Mesendoderm (in vitro differentiated cells): ENCODE measurements at places on chromosomes 6 and 20.
A peak's percentile ranks its signal among the peaks of the same experiment; 100 is the strongest.

GRCh38 chr6:146770965-146771735 lies 172.4 kb downstream of the ADGB start:
- no peak for DNase-seq

- DNase-seq: no peak
Measured at GRCh38 chr6:43290905-43291355, 7.1 kb upstream of the SLC22A7 start.

GRCh38 chr6:80792151-80792550 lies 685.7 kb downstream of the BCKDHB start:
- DNase-seq: no peak

DNA sequence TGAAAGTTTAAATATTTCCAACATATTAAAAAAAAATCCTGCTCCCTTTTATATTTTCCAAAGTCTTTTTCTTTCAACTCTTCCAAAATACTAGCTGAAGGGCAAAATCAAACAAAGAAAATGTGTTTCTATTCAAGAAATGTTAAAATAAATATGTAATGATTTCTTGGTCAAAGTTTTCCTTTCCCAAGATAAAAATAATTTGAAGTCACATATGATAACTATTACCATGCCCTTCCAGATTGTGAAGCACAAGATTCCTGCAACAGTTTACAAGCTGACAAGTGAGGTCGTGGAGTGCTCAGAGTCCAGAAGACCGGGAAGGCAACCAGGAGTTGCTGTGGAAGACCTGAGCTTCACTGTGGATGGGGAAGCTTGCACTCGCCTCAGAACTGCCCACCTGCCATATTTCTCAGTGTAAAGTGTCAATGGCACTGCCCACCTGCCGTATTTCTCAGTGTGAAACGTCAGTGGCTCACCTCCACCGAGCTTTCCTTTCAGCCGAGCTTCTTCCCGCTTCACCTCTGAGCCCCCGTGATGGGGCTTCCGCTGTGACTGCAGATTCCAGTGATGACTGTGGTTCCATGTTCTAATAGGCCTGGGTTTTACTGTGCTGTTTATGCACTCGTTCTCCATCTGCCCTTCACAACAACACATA lies 160.5 kb downstream of the THBS2 start:
- DNase-seq: no peak

DNA sequence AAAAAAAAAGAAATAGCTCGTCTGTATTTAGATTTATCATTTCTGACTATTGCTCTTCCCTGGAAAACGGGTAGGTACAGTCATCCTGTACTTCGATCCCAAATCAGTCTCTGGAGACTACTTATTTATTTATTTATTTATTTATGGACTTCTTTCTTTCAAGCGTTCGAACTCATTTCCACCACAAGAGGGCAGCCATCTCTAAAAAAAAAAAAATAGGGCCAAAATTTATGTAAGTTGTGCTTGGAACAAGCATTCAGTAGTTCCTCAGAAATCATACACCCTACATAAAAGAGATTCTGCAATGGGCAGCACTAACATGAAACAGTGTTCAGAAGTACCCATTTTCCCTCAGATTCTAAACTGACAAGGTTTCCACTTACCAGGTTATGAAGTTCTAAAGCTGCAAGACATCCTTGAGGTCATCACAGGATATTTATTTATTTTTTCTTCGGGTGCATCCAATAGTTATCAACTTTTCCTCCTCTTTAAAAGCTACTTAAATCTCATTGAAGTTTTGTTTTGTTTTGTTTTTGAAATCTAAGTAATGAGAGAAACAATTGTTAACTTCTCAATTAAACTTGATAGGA lies 1.9 kb upstream of the BMP2 start:
- peak; percentile 69 for DNase-seq

DNA sequence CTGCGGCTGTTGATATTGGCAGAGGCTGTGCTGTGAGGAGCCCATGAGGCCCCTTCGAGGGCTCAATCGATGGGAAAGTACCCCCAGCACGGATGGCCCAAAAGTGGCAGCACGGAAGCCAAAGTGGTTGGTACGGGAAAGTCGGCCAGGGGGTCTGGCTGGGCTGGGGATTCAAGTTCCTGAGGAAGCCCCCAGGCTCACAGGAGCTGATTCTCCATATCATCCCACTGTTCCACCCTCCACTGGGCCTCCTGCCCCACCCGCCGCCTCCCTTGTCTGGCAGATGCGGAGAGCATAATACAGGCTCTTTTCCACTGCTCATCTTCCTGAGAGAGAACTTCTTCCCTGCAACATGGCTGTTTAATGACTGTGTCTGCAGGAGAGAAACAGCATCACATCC lies 217.8 kb upstream of the CST7 start:
- no peak for DNase-seq

DNA sequence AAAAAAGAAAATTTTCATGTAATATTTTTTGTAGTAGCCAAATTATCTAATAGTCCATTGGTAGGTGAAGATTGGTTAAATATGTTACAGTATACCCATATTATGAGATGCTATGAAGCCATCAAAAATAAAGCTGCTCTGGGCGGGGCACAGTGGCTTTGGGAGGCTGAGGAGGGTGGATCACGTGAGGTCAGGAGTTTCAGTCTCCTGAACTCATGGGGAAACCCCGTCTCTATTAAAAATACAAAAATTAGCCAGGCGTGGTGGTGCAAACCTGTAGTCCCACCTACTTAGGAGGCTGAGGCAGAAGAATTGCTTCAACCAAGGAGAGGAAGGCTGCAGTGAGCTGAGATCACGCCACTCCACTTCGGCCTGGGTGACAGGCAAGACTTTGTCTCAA lies 360.5 kb downstream of the KIF16B start:
- DNase-seq: no peak
